GM23338 (cell line): ENCODE measurements at places on chromosomes 5 and 9.

GRCh38 chr5:140549237-140550144, 2.0 kb downstream of the EIF4EBP3 start:
- no peak for DNase-seq

GRCh38 chr5:167245868-167246267, 1045.6 kb upstream of the WWC1 start:
- DNase-seq = peak; percentile 64

DNA sequence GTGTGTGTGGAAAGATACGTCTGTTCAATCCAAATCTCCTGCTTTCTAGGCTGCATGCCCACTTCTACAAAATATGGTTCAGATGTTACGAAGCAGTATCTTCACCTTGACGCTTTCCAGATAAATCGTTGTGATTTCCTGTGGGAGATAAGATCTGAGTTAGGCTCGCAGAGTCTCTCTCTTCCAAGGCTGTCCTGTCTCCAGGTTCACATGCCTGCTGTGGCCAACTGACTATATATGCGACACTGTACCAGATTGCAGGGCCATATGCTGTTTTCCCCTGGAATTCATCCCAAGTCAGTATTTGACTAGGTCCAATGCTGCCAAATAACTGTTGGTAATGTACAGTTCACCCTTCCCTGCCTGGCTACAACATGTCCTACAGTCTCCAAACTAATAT, 47.9 kb downstream of the TMEM252 start:
- no peak for DNase-seq

- DNase-seq = no peak
These were observed 47.1 kb downstream of the CDK5RAP2 start for GRCh38 chr9:120532891-120533290.

DNA sequence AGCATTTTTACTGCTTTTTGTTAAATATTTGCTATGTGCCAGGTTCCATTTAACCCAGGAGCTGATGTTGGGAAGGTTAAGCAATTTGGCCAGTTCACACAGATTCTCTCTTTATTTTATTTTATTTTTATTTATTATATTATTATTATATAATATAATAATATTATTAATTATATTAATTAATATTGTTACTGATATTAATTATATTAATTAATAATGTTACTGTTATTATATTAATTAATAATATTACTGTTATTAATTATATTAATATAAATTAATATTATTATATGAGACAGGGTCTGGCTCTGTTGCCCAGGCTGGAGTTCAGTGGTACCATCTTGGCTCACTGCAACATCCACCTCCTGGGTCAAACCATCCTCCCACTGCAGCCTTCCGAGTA, 593.0 kb upstream of the SGCD start:
- no peak for DNase-seq

GRCh38 chr9:131627326-131627647, 82.0 kb downstream of the PRRT1B start:
- DNase-seq = no peak

DNA sequence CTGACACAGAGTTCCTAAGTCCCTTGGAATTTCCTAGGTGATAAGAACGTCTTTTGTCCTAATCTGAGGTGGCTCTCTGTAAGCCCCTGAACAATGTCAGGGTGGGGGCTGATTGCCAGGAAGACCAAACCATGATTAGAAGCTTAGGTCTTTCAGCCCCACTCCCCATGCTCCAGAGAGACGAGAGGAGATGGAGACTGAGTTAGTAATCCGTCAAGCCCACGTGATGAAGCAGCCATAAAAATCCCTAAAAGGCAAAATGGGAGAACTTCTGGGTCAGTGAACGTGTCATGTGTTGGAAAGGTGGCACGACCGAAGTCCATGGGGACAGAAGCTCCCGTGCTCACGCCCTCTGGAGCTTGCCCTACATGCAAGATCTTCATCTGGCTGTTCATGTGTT, 85.6 kb downstream of the RAD23B start:
- DNase-seq = no peak

DNA sequence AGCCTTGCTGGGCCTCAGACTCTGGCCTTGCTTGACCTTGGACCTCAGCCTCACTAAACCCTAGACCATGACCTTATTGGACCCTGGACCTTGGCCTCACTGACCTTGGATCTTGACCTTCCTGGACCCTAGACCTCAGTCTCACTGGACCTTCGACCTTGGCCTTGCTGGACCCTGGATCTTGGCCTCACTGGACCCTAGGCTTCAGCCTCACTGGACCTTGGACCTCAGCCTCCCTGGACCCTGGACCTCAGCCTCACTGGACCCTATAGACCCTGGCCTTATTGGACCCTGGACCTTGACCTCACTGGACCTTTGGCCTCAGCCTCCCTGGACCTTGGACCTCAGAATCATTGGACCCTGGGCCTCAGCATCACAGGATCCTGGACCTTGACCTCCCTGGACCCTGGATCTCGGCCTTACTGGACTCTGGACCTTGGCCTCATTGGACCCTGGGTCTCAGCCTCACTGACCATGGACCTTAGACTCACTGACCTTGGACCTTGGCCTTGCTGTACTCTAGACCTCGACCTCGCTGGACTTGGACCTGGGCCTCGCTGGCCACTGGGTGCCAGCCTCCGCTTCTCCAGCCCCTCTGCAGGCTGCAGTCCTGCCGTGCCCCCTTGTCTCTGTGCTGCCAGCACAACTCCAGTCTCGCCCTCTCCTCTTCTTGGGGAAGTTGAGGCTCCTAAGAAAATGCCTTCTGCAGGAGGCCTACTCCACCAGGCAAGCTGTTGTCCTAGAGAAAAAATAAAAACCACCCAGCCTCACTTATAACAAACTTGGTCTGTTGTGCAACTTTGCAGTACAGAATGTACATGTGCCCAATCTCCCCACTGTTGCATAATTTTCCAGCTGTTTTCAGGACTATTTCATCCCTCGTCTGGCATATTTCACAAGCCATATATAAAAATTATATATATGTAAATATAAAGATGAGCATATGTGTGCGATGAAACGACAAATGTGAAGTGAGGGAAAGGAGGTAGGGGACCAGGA, 11.0 kb upstream of the ADAMTS2 start:
- DNase-seq = no peak

DNA sequence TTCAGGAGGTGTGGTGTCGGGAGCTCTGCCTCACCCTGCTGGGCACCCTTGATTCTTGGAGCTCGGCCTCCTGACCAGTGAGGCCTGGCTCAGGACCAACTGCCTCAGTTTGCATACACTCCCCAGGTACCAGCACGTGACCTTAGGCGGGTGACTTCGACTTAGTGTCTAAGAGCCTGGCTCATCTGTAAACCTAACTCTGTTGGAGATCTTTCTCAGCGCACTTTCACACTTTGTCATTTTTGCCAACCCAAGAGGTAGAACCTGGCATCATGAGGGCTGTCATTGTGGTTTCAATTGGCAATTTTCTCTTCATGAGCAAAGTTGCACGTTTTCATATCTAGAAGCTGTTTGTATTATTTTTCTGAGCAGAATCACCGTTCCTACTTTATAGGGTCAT, 13.4 kb upstream of the WNK2 start:
- no peak for DNase-seq

DNA sequence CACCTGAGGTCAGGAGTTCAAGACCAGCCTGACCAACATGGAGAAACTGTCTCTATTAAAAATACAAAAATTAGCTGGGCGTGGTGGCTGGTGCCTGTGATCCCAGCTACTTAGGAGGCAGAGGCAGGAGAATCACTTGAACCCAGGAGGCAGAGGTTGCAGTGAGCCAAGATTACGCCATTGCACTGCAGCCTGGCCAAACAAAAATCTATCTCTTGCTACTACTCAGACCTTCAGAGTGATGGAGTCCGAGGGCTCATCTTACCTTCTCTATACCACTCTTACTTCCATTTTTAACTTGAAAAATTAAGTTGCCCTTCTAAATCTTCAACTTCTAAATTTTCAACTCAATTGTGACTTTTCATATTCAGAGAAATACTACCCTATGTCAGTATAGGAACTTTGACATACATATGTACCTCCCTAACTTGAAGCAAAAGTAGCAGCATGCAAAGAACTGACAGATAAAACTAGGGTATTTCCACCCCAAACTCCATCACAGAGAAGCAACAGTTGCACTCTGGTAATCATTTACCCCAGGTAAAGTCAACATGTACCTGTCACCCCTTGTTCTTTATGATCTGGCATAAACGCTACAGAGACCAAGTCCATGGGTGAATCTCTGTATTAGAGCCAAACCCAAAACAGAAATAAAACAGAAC, 11.4 kb downstream of the ZFAND5 start:
- DNase-seq = no peak

- no peak for DNase-seq
These were observed 21.8 kb downstream of the STK10 start for GRCh38 chr5:172166030-172166826.

DNA sequence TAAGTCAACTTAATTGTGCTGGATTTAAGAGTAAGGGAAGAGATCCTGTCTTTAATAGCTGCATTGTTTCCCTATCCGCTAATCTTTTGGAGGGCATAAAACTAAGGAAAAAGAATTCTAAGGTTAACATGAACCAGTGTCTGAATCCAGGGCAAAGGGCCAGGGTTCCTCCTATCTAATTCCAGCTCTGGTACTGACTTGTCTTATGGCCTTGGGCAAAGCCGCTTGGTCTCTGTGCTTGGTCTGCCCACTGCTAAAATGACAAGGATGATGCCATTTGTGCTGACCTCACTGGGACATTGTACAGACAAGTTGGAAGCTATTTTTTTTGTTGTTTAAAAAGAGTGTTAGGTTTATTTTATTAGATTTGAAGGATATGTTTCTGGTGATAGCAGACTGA, 334.7 kb upstream of the PIK3R1 start:
- DNase-seq = no peak

DNA sequence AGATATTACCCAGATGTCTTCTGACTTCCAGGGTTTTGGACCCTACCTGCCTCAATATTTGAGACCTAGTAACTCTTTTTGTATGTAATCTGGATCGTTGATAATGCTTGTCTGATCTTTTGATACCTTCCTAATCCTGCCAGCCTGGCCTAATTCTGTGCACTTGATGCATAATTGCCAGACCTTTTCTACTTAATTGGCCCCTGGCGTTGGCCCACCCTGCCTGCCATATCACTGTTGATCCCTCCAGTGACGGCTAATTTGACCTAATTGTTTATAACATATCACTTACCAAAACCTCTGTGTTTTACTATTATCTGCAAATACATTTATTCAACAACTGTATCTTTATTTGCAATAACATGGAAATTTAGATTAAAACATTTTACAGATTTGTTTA, 49.0 kb downstream of the SLC44A1 start:
- no peak for DNase-seq

DNA sequence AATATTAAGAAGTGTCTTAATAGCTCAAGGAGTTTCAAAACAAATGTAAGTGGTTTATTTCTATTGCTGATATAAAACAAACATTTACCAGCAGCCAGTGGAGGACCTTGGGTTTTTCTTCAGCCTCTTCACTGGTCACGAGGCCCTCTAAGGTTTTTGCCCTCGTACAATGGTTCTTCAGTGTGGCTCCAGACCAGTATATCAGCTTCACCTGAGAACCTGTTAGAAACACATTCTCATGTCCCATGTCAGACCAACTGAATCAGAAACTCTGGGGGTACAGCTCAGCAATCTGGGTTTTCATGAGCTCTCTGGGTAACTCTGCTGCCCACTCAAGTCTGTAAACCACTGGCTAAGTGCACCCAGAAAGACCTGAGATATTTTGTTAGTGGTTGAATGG, 12.9 kb downstream of the WWC1 start:
- DNase-seq = no peak

GRCh38 chr5:149320791-149321330, 24.4 kb upstream of the GRPEL2 start:
- peak; percentile 22 for DNase-seq

DNA sequence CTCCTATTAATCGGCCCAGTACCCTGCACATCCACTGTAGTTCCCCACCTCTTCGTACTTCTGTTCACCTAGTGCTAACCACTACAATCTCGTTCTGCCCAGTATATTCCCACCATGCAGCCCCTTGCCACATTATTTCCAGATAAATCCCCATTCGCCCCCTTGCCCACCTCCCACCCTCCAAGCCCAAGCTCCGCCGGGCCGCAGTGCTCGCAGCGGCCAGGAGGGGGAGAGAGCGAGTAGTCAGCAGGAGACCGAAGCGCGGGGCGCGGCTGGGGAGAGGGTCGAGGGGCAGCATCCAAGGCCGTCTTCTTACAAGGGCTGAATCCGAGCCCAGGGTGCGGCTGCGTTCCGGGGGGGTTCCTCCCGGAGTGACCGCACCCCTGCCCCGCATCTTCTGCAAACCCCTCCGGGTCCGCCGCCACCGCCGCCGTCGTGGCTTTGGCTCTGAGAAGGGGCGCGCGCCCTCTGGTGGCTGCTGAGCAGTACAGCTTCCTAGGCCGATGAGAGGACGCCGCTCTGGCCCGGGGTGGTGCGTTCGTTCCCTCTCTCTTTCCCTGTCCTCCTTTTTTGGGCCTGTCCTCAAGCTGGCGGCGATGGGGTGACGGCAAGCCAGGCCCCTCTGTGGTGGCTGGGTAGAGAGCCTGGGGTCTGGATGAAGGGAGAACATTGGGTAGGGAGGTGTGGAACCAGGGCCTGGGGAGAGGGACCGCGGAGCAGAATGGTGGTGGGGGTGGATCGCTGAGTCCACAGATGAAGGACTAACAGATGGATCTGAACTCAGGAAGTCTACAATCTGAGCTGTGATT, 30.0 kb upstream of the PSD2 start:
- DNase-seq = peak; percentile 88

- no peak for DNase-seq
These were observed 3.7 kb downstream of the SYK start for GRCh38 chr9:90805006-90805996.

- DNase-seq = peak; percentile 72
These were observed 229.8 kb downstream of the BNC2 start for GRCh38 chr9:16640649-16641048.

DNA sequence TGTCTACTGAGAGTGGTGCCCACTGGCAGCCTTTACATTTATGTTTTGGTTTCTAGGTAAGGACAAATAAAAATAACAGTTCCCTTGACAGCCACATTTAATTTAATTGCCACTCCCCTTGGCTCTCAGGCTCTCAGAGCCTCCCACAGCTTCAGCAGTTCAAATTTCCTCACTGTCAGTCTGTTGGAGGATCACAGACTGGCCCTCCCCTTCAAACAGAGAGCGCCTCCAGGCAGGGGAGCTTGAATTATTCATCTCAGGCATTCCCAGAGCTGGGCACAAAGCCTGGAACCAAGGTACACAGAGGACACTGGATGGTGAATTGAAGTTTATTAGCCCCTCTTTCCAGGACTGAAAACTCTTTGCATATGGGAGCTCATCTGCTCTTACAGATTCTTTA, 407.7 kb downstream of the SPOCK1 start:
- peak; percentile 72 for DNase-seq

DNA sequence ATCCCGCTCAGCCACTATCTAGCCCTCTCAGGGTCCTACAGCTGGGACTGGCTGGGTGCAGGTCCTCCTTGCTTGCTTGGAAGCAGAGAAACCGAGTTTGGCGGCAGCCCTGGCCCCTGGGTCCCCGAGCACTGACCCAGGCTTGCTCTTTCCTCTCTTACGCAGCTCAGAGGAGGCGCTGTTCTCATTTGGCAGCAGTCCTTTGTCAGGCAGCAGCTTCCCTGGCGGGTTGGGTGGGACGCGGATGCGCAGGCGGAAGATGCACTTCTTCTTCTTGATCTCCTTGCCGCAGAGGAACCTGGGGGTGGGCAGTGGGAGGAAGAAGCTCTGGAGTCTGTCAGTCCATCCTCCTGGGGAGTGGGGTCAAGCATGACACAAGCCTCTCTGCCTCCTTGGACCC, 14.5 kb downstream of the PHF19 start:
- DNase-seq = peak; percentile 52

GRCh38 chr5:89994266-89994665, 415.3 kb downstream of the CETN3 start:
- no peak for DNase-seq

GRCh38 chr9:127059765-127060361, 62.6 kb downstream of the ANGPTL2 start:
- no peak for DNase-seq

GRCh38 chr9:96089452-96090085, 212.4 kb downstream of the HSD17B3 start:
- DNase-seq = peak; percentile 20
